ENCODE measurements at places on chromosomes 1 and 21.

DNA sequence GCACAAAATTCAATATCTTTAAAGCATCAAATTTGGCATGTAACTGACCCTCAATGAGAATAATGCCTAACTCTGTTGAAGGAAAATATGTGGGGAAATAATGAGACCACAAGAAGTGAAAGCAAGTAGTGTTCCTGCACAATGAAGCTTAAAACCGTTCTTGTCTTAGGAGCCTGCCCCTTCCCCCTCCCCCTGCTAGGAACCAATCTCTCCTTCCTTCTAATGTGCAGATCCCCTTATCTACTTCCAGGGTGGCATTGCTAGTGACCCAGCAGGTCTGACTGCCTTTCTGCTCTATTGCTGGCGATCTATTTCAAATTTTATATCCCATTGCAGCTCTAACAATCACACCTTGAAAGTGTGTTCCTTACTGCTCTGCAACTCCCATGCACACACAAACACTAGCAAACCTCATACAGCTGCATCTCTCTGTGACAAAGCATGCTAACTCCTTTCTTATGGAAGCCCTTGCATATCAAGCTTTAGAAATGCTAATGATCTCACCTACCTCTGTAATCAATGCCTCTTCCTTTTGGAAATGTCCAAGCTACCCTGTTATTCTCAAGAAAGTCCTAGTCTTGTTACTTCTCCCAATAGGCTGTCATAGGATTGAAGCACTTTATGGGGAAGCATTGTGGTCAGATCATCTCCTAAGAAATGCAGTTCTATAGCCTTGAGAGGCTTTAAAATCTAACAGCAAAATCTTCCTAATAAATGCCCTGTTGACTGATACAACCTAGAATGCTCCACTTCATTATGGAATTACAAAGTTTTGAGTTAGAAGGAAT is 26.5 kb downstream of the BCL9 start:
- DNase-seq = no peak

DNA sequence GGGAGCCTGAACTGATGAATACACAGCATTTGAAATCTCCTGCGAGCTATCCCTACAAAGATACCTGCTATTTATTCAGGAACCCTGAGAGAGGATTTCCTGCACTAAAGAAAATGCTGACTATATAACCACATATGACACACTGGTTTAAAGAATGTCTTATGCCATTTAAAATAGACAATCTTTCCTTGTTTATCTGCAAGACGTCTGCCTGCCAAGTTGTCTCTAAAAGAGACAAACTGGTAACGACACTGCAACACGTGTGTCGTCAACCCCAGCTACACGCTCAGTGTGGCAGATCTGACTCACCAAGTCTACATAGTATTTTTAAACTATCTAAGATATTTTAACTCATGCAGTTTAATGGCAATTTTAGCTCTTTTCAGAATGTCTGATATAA is 42.7 kb downstream of the APP start:
- no peak for DNase-seq

GRCh38 chr21:26169061-26169610 is 1.4 kb downstream of the APP start:
- peak; percentile 92 for DNase-seq

DNA sequence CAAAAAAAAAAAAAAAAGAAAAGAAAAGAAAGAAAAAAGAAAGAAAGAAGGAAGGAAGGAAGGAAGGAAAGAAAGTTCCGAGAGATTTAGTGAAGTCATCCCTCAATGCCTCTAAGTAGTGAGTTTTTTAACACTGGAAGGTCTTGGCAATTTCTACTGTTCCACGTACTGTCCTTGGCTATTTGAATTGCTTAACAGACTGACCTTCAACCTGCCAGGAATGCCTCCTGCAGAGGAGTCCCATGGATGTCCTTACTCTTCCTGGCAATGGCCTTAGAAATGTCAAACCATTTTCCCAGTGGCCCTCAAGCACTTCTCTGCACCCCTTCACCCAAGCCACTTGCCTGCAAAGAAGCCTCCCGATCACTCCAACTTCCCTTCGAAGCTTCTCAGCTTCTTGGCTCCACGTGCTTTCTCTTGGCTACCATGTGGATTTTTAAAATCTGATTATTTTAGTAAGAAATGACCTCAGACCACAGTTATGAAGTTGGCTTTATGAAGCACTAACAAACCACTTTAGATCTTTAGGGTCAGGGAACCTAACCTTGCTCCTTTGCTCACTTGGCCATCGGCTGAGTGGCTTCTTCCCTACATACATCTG is 43.7 kb upstream of the ABCG1 start:
- DNase-seq = no peak
